ENCODE measurements at places on chromosomes 1 and 21. TPM values are rescaled to one million over a fixed set of nuclear protein-coding genes. Genes with fewer than 3 reads are reported as not detected.

GRCh38 chr1:54283635-54284385 is 83.8 kb downstream of the MRPL37 start:
- H3K36me3 ChIP-seq: peaks cover 10% of the 10 kb centered on the region
- H3K4me3 ChIP-seq: no peak overlapping the region
- H3K27me3 ChIP-seq: no peaks in the 10 kb centered on the region
- H3K27ac ChIP-seq: no peak overlapping the region
- no peak for DNase-seq

DNA sequence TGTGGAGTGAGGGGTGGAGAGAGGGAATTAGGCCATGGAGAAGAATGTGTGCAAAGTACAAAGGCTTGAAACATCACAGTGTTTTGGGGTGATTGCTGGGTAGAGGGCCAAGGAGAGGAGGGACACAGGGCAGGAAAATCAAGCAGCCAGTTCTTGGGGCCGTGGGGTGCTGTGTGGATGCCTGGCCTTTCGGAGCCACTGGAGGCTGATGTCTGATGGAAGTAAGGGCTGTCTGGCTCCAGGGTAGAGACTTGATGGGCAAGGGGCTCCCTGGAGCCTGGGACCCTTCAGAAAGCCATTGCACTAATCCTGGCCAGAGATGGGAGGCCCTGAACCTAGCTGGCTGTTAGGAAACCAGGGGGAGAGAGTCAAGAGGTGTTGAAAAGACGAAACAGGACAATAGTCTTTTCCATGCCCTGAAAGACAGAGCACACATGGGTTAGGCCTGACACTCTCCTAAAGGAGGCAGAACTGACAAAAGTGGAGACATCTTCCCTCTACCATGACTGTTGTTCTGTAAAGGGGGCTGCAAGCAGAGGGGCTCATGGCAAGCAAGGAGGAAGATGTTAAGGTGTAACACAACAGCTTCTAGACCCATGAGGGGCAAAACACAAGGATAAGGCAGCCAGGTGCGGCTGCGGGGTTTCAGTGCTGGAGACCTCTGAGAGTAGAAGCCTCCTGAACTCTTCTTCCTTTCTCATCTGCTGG is 21.0 kb downstream of the ATF3 start:
- H3K4me3 ChIP-seq: no peak overlapping the region
- DNase-seq: peak; percentile 50
- H3K27ac ChIP-seq: no peak overlapping the region
- peaks cover 27% of the 10 kb centered on the region for H3K27me3 ChIP-seq
- H3K36me3 ChIP-seq: no peaks in the 10 kb centered on the region
- H3K4me1 ChIP-seq: peaks cover 3% of the 10 kb centered on the region

DNA sequence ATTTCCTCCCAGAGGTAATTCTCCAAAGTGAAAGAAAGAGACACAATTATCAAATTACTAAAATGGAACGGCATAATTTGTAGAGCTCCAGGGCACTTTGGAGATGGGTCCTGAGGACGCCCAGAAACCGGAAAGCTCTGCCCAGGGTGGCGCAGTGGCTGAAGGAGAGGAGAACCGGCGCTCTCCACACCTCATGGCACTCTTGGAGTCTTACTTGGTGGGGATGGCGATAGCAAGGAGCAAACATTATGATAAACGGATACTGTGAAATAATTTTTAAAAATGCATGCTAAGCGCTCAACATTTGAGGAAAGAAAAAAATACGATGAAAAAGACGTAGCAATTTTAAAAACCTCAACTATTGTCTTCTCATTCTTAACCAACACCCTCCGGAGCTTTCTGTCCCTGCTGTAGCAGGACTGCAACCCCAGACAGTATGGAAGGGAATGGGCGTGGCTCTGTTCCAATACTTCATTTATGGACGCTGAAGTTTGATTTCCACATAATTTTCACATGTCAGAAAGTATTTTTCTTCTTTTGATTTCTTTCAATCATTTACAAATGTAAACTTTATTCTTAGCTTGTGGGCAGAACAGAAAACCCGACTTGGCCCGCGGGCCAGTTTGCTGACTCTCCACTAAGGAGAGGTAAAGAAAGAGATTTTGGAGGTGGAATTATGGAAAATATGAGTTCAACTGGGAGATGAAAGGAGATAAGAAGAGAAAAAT is 1.1 kb downstream of the S100A11 start:
- peak overlapping the region; percentile 95 for H3K27ac ChIP-seq
- H3K4me1 ChIP-seq: peaks cover 19% of the 10 kb centered on the region
- peaks cover 13% of the 10 kb centered on the region for H3K27me3 ChIP-seq
- H3K36me3 ChIP-seq: peaks cover 35% of the 10 kb centered on the region
- peak; percentile 68 for DNase-seq

CCSAP gene
- 9.1 TPM for total RNA-seq

NBPF11 gene
- total RNA-seq: 8.8 TPM

- H3K27ac ChIP-seq: no peak overlapping the region
- H3K27me3 ChIP-seq: no peaks in the 10 kb centered on the region
- peaks cover 1% of the 10 kb centered on the region for H3K4me1 ChIP-seq
- DNase-seq: peak; percentile 63
Observed at GRCh38 chr1:25811384-25812082, 8.2 kb upstream of the MTFR1L start.

DNA sequence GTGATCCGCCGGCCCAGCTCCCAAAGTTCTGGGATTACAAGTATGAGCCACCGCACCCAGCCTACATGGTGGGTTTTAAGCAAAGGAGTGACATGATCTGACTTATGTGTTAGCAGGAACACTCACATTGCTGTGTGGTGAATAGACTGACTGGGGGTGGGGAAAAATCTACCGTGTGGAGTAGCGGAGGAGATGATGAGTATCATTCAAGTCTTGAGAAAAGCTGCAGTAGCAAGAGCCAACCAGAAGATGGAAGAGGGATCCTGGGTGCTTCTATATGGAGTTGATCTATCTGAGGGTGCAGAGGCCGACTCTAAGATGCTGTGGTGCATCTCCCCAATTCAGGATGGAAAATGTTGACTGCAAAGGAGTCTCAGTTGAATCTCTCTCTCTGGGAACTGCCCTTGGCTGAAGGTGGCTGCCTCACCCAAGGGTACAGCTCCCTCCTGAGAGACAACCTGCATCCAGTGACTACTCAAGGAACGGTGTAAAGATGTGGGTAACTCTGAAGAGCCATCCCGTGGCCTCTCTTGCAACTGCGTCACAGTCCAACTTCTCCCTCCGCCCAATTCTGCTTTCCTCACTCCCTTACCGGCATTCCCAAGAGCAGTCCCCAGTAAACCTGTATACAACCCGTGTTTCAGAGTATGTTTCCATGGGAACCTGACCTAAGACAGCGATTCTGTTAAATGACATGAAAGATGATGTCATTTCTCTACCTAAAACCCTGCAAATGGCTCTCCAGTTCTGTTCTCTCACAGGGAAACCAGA is 7.4 kb upstream of the B3GALNT2 start:
- H3K4me1 ChIP-seq: no peaks in the 10 kb centered on the region
- H3K27ac ChIP-seq: no peak overlapping the region
- H3K4me3 ChIP-seq: no peak overlapping the region
- H3K27me3 ChIP-seq: no peaks in the 10 kb centered on the region

FMN2 gene
- total RNA-seq: 11.2 TPM

IL19 gene
- total RNA-seq: not detected

- DNase-seq: no peak
- H3K4me1 ChIP-seq: no peaks in the 10 kb centered on the region
- no peaks in the 10 kb centered on the region for H3K36me3 ChIP-seq
Observed at GRCh38 chr1:43636006-43636641, 13.8 kb upstream of the KDM4A start.

GRCh38 chr1:41813226-41813625 is 105.5 kb downstream of the HIVEP3 start:
- no peaks in the 10 kb centered on the region for H3K27me3 ChIP-seq
- no peaks in the 10 kb centered on the region for H3K36me3 ChIP-seq
- peaks cover 15% of the 10 kb centered on the region for H3K4me1 ChIP-seq

RHD gene
- total RNA-seq: not detected

DNA sequence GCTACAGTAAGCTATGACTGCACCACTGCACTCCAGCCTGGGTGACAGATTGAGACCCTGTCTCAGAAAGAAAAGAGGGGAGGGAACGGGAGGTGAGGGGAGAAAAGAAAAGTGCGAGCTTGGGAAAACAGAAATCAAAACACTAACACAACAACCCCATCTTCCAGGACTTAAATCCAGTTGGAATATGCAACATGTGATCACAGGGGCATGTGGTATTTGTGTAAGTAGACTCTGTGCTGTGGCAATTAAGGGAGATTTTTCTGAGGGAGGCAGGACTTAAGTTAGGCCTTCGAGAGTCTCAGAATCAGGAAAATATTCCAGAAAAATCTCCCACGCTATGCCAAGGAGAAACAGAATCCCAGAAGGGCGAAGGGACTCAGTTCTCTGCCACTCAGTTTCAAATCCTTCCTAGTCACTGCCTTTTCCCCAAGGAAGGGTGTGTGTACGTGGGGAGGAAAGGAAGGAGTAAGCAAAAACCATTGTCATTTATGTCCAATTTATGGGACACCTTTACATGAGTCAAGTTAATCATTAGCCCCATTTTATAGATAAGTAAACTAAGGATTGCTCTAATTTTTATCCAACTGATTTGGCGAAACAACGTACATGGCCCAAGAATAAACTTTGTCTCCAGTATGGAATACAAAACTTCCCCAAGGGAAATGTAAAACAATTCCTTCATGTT is 12.3 kb downstream of the ID3 start:
- no peaks in the 10 kb centered on the region for H3K36me3 ChIP-seq
- no peak for DNase-seq
- H3K27ac ChIP-seq: no peak overlapping the region

- H3K36me3 ChIP-seq: no peaks in the 10 kb centered on the region
- H3K27ac ChIP-seq: no peak overlapping the region
- H3K4me3 ChIP-seq: no peak overlapping the region
- H3K27me3 ChIP-seq: no peaks in the 10 kb centered on the region
- no peaks in the 10 kb centered on the region for H3K4me1 ChIP-seq
Observed at GRCh38 chr1:81111818-81112217, 688.9 kb upstream of the ADGRL2 start.

DNA sequence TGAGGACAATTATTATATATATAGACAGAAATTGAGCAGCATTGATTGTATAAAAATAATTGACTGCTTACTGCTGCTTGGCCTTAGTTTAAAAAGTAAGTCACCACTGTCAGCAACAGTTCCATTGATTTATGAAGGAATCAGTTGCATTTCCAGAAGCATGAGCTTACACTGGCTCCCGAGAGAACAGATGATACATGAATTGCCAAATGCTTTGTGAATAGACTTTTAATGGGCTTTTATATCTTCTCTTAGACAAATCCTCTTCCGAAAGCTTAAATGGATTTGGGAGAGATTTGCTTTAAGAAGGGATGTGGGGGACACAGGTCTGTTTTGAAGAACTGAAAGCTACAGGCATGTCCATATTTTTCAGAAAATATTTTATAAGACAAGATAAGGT is 7.5 kb downstream of the FHAD1 start:
- DNase-seq: no peak
- H3K27ac ChIP-seq: no peak overlapping the region
- H3K36me3 ChIP-seq: no peaks in the 10 kb centered on the region

DNA sequence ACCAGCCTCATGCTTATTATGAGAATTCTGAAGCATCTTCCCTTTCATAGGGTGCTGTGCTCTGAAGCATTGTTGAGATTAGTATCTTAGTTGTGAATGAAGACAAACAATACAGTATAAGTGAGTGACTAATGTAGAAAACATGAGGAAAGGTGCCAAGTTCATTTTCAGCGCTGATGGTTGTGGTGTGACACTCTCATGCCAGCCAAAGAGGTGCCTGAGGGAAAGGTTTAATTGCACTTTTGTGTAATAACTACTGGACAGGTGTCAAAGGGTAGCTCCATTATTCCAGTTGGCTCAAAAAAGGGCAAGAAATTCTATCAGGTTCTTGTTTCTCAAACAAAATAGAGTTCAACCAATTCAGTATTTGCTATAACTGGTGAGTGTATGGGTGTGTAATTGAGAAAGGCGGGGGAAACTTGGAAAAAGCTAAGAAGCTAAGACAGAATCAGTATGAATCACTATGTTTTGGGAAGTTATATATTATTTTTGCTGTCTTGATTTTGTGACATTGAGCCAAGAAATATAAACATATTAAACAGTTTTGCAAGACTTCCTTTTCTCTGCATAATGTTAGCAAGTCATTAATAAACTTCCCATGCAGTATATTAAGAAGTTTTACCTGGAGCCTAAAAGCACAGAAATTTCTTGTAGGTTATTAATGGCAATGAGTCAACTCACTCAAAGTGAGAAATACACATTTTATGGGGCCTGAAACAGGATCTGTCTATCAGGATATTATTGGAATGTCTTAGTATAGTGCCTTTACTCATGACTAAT is 31.8 kb downstream of the KCNK2 start:
- peaks cover 32% of the 10 kb centered on the region for H3K4me1 ChIP-seq
- peak overlapping the region; percentile 84 for H3K27ac ChIP-seq
- H3K4me3 ChIP-seq: peak overlapping the region; percentile 39
- peaks cover 5% of the 10 kb centered on the region for H3K36me3 ChIP-seq

DNA sequence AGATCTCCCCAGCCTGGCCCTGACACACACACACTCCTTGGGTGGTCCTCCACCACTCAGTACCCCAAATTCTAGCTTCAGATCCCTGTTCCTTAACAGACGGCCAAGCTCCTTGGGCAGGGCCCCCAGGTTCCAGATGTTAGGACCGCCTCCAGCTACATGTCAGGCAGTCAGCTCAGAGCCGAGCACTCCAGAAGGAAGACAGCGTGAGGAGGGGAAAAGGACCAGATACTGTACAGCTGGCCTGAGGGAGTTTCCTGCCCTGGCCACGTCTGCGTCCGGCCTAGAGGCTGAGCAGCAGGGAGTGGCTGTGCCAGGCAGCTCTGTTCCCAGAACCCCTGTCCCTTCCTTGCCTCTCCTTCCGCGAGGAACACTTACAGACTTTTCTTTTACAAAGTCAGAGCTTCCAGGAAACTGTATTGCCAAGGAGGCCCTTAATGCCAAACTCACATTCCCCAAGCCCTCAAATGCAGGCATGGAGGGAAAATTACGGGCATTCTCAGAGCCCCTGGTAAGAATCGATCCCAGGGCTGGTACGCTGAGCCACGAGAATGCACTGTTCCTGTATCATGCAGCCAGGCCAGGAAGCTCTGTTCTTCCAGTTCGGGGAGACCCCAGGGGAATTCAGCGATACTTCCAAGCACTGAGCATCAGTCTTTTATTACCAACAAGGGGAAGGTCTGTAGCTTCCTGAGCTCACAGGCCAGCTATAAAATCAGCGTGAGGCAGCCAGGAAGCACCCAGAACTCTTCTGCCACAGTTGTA is 45.2 kb upstream of the CNTN2 start:
- H3K4me1 ChIP-seq: no peaks in the 10 kb centered on the region
- no peak overlapping the region for H3K4me3 ChIP-seq
- H3K27me3 ChIP-seq: no peaks in the 10 kb centered on the region
- no peak overlapping the region for H3K27ac ChIP-seq
- peaks cover 10% of the 10 kb centered on the region for H3K36me3 ChIP-seq
- DNase-seq: no peak

GRCh38 chr1:227788271-227789083 is 27.0 kb upstream of the PRSS38 start:
- no peaks in the 10 kb centered on the region for H3K36me3 ChIP-seq
- H3K27me3 ChIP-seq: peaks cover 24% of the 10 kb centered on the region
- no peak overlapping the region for H3K27ac ChIP-seq
- H3K4me1 ChIP-seq: peaks cover 6% of the 10 kb centered on the region
- no peak for DNase-seq
